ENCODE measurements at places on chromosomes 13 and 19.

GRCh38 chr13:32837307-32837972, 178.8 kb upstream of the KL start:
- DNase-seq: no peak

DNA sequence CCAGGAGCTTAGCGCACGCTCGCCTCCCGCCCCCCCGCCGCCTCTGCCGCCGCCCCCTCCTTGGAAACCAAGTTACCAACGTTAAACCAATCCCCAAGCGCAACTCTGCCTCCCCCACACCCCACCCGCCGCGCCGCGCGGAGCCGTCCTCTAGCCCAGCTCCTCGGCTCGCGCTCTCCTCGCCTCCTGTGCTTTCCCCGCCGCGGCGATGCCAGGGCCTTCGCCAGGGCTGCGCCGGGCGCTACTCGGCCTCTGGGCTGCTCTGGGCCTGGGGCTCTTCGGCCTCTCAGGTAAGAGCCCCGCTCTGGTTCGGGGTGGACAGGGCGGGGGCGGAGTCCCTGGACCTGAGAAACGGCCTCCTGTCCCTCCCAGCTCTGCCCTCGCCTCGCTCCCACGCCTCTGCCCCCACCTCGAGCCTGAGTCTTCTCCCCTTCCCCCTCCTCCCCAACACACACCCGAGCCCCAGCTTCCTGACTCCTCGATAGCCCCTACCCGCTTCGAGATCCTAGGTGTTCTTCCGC, at the start of gene ICAM5:
Gene ICAM5, plus strand, starts transcription at position 117 of the 521 bp plus-strand sequence. Its CDS starts 92 bp downstream, at position 209.
- DNase-seq: no peak

- no peak for DNase-seq
Observed at GRCh38 chr13:106445996-106446395, 89.5 kb downstream of the EFNB2 start.

DNA sequence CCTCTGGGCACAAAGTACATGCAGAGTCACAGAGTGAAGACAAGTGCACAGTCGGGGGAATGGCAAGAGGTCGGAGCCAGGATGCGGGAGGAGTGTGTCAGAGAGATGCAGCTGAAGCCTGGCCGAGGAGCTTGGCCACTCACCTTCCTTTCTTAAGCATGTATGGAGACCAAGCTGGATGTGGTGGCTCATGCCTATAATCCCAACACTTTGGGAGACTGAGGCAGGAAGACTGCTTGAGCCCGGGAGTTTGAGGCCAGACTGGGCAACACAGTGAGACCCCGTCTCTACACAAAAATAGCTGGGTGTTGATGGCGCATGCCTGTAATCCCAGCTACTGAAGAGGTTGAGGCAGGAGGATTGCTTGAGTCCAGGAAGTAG, 67.0 kb downstream of the LATS2 start:
- no peak for DNase-seq

GRCh38 chr19:6138066-6138465, 2.6 kb downstream of the ACSBG2 start:
- DNase-seq: no peak

- no peak for DNase-seq
Observed at GRCh38 chr13:29754473-29754806, 96.0 kb downstream of the UBL3 start.

DNA sequence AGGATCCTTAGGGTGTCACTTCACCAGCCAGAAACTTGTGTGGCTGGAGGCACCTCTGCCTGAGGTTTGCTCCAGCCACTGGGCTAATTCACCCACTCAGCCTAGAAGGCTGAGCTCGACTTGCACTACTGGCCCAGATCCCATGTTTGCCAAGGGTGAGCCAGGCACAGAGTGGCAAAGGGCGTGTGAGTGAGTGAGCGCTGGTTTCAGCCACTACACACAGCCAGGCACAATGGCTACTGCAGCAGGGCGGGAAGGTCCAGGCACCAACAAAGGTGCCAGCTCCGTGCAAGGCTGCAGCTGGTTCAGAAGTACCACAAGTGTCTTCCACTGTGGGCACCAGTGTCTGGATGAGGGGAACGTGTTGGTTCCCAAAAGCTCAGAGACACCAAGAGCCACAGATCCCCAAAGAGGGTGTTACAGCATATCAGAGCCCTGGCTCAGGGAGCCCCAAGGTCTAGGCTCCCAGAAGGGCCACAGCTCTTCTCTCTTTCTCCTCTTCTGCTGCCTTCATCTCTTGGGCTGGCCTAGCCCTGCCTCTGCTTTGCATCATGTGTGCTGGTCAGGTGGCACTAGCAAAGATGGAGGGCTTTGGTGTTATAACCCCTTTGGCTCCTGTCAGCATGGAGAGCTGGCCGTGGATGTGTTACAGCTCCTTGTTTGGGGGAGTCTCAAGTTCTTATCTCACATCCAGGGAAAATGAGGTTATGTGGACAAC, 736.3 kb upstream of the KLHL1 start:
- no peak for DNase-seq

Measured in CD14-positive monocyte (primary cell).